ENCODE measurements at places on chromosomes 16 and 17. TPM values are rescaled to one million over a fixed set of nuclear protein-coding genes. Genes with fewer than 3 reads are reported as not detected.

Gene PDF
- total RNA-seq, result 4.7 TPM

Gene MAPT
- 3.4 TPM for total RNA-seq

Gene EFCAB3
- total RNA-seq, result not detected

Gene PRSS27
- total RNA-seq, result 0.85 TPM

DNA sequence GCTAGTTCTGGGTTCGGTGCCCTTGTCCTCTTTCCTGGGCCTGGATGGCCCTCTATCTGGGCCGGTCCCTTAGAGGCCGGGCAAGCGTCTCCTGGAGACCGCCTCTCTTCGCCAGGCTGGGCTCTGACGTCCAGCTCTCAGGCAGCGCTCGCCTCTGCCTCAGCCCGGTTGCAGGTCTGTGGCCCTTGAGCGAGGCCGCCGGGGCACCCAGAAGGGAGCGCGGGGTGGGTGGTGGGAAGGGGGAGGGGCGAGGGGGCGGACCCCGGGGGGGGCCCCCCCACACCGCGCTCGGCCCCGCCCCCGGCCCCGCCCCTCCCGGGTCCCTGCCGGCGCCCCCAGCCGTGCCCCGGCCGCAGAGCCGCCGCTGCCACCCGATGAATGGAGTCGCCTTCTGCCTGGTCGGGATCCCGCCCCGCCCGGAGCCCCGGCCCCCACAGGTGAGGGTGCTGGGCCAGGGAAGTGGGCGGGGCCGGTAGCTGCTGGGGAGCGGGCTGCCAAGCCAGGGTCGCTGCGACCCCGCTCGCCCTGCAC is at the start of gene ARHGAP23:
Gene ARHGAP23, plus strand, starts transcription at position 353 of the 531 bp plus-strand sequence. Its CDS starts 22 bp downstream, at position 375.
- no peak for DNase-seq

- no peak for DNase-seq
Observed at GRCh38 chr16:19410435-19411171, 7.1 kb upstream of the TMC5 start.

DNA sequence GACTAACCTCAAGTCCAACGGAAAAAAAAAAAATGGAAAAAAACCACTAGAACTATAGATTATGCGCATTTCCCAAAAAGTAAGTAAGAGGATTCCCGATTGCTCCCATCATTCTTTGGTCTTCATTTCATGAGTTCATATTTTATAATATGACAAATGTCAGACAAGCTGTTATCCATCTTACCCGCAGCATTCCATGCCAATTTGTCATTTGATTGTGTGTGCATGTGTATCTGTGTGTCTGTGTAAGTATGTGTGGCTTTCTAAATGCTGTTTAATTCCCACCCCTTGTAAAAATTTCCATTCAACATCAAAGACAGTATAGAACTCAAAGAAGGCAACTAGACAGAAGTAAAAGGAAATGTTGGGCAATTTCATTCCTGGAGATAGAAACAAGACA is 434.1 kb downstream of the CDH11 start:
- no peak for DNase-seq

GRCh38 chr17:29709866-29710519 is 87.3 kb upstream of the CORO6 start:
- DNase-seq, result no peak

DNA sequence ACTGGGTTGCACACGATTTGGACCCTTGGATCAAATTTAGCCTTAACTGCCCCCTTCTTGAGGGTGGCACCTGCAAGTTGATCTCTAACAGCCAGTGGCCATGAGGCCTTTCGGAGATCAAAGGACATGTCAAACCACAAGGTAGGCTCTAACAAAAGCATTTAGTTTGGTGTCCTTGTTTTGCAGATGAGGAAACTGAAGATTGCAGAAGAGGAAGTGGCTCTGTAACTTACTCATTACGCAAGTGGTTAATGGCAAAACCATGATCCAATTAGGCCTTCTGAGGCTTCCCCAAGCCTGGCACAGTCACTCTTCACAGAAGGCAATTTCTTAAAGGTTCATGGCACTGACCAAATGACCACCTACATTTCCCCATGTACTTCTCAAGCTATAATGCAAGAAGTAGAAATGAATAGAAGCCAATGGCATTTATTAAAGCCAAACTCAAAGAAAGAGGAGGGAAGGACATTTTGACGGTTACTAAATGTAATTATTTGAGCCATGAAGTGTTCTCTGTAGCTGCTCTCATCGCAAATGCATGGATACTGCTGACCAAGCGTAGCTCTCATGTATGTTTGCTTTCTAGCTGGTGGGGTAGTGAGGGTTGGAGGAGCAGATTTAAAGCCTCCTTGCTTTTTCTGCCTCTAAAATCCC is 32.8 kb upstream of the ABCC12 start:
- no peak for DNase-seq

GRCh38 chr17:45742251-45742650 is 41.9 kb upstream of the CRHR1 start:
- no peak for DNase-seq

GRCh38 chr16:1354815-1355540 is 3.2 kb downstream of the GNPTG start:
- DNase-seq, result no peak

DNA sequence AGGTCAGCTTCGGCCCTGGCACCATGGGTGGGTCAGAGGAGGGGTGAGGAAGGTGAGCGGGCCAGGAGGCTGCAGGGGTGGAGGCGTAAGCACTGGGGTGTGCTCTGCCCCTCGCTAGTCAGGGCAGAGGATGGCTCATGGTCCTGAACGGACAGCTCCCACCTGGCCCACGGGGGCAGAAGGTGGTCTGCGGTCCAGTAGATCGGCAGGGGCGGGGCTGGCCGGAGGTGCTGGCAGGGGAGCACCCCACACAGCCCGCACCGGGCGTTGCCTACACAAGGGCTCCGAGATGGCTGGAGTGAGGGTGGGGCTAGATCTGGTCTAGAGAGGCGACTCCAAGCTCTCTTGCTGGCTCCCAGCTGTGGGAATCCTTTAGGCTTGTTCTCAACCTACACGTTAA is 8.2 kb downstream of the NPTX1 start:
- DNase-seq, result no peak

DNA sequence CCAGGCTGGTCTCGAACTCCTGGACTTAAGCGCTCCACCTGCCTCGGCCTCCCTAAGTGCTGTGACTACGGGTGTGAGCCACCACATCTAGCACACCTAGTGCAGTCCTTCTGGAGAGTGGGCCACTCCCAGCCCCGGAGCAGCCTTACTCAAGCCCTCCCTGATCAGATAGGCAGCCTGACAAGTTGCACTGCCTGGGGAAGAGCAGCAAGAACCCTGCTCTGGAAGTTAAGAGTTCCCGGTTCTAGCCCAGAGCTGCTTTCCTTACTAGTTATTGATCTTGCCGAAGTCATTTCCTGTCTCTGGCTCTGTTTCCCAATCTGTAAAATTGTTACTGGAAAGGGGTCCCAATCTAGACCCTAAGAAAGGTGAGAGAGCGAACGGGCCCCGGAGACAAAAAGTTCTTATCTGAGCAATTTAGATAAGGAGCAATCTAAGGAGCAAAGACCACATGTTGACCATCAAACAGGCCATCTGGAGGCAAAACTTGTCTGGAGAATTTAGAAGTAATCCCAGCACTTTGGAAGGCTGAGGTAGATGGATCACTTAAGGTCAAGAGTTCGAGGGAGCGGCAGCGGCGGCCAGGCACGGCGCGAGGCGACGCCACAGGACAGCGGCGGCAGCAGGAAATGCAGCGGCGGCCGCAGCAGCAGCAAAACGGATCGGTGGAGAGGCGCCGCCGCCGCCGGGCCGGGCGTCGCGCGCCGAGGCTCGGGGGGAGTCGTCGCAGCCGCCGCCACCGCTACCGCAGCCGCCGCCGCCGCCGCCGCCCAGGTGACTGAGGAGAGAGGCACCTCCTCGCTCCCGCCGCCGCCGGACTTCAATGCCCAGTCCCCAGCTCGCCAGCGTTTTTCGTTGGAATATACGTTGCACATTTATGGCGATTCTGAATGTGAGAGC is 4.3 kb upstream of the NAGLU start:
- no peak for DNase-seq

- no peak for DNase-seq
Observed at GRCh38 chr17:16954521-16954920, 17.4 kb downstream of the TNFRSF13B start.

- no peak for DNase-seq
Observed at GRCh38 chr16:68276223-68276622, 11.9 kb downstream of the SLC7A6 start.

- DNase-seq, result no peak
Observed at GRCh38 chr17:6667516-6667915, 16.0 kb downstream of the C17orf100 start.

GRCh38 chr17:3004925-3005324 is 58.5 kb downstream of the OR1D5 start:
- no peak for DNase-seq
